ENCODE measurements at places on chromosomes 13 and 19.

- no peak for DNase-seq
Observed at GRCh38 chr13:61036715-61037114, 378.9 kb downstream of the PCDH20 start.

- no peak for DNase-seq
Observed at GRCh38 chr13:99431927-99432608, 69.2 kb upstream of the TM9SF2 start.

GRCh38 chr13:23558675-23559536, 11.3 kb upstream of the TNFRSF19 start:
- no peak for DNase-seq

DNA sequence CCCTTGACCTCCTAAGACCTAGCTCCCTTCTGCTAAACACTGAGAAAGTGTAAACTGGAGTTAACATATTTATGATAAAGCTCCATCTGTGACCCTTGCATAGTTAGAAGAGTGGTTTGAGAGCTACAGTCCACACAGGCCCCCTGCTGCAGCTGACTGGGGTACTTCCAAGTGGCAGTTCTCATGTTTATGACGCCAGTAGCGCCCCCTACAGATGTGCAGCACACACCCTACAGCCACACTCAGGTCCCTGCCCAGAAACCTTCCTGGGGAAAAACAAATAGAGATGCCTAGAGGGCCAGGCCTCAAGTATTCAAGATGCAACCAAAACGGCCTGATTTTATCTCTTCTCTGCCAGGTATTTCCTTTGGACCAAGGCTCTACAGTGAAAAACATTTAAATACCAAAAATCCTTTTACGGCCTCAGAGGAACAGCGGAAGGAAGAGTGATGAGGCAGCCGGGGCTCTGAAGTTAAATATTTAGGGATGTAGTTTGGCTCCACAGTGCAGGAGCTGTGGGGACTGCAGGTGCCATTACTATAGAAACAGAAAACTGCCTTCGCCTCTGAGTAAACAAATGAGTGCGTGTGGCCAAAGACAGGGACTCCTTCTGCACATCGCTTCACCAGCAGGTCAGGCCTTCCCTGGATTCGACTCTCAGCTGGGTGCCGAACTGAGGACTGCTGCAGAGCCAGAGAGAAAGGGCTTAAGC, 553.1 kb downstream of the EFNB2 start:
- DNase-seq, result no peak

- no peak for DNase-seq
Observed at GRCh38 chr19:12757544-12758274, 6.1 kb downstream of the BEST2 start.

GRCh38 chr19:46387713-46388130, 25.6 kb downstream of the CCDC8 start:
- no peak for DNase-seq

DNA sequence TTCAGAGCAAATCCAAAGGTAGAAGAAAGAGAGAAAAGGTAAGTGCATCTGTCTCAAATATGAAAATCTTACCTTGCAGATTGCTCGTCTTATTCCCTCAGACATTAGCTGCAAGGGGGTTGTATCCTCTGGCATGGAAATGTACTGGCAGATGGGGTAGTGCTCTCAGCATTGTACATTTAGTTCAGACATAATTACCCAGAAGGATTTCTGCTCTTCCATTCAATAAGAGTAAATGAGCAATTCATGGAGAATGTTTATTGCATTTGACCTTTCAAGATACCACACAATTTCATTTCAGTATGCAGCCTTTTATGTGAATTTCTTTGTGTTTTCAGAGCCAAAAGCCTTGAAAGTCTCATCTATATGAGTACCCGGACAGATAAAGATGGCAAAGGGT, 63.8 kb downstream of the SCEL start:
- DNase-seq, result no peak

DNA sequence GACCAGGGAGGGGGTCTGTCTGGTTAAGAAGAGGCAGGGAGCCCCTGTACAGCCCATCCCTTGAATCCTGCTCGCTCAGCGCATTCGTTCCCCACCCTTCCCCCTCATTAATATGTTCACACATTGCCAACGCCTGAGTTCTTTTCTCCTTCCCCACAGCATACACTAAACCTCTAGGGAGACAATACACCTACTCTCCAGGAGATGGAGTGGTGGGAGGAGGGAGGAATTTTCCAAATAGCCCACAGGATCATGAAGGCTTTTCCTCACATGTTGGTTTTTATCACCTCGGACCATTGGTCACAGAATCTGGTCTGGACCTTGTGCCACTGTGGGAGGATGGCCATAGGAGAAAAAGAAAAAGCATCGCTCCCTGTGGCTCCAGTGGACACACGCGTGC, 294.9 kb downstream of the SHISA2 start:
- DNase-seq, result no peak

- DNase-seq, result no peak
Observed at GRCh38 chr19:35908973-35909683, 1.0 kb upstream of the TYROBP start.

DNA sequence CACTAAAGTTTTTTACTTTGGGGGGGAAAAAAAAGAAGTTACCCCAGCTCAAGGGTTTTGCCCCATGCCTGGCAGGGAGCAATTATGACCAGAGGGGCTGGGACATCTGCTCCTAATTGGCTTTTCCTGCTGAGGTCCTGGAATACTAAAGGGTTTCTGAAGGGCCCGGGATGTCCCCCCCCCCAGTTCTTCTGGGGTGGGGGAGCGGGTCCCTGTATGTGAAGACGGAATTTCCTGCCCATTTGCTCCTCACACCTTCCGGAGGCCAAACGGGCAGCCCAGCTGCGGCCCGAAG, 1.1 kb upstream of the DLL3 start:
- DNase-seq, result no peak

Data from NK-92 treated with Interleukin-12 subunit alpha and Interleukin-12 subunit beta, amount 100 ng/mL, for 24 hours (cell line).